Smooth muscle cell of the brain vasculature (primary cell): ENCODE measurements at places on chromosomes 2 and 18.

GRCh38 chr2:30736461-30737325 lies 70.6 kb downstream of the CAPN13 start:
- DNase-seq = no peak

GRCh38 chr2:236049981-236050380 lies 118.2 kb downstream of the GBX2 start:
- DNase-seq = no peak

- no peak for DNase-seq
Observed at GRCh38 chr2:239013678-239013976, 165.7 kb downstream of the TWIST2 start.

GRCh38 chr18:49988733-49989132 lies 175.4 kb upstream of the ACAA2 start:
- no peak for DNase-seq

- no peak for DNase-seq
Observed at GRCh38 chr2:101871480-101871879, 120.3 kb upstream of the IL1R2 start.

GRCh38 chr2:205642599-205643356 lies 39.5 kb upstream of the NRP2 start:
- DNase-seq = no peak

- no peak for DNase-seq
Observed at GRCh38 chr2:122681626-122682025, 926.2 kb downstream of the TSN start.

- DNase-seq = no peak
Observed at GRCh38 chr2:98465456-98466226, 21.0 kb downstream of the INPP4A start.

GRCh38 chr2:171910494-171910893 lies 11.8 kb upstream of the HAT1 start:
- no peak for DNase-seq

DNA sequence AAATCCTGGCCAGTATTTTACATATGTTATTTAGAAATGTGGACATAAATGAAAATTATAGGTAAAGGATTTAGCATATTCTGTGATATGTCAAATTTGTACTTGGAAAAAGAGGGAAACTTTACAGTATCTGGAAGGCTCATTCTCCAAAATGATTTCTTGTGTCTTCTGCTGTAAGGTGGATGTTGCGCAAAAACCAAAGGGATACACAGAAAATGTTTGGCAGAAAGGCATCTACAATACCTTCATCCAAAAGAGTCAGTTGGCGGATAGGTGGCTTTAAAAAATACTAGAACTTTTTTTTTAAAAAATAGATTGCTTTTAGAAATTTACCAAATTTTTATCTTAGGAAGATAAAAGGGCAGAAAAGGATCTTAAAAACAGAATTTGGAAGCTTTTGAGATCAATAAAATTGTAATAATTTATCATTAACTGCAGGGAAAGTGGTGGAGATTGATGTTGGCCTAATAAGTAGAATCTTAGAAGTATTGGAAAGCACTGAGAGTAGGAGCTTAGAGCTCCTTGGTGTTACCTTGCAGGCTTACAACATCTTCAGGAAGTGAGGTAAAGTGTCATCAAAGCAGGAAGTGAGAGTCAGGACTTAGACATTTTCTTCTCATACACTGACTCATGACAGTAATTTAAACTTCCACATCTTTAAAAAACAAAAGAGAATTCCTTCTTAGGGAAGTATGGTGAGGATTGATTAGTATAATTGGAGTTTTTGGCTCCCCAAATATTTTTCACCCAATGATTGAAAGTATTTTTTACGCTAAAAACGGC lies 2.1 kb downstream of the NABP1 start:
- DNase-seq = no peak

DNA sequence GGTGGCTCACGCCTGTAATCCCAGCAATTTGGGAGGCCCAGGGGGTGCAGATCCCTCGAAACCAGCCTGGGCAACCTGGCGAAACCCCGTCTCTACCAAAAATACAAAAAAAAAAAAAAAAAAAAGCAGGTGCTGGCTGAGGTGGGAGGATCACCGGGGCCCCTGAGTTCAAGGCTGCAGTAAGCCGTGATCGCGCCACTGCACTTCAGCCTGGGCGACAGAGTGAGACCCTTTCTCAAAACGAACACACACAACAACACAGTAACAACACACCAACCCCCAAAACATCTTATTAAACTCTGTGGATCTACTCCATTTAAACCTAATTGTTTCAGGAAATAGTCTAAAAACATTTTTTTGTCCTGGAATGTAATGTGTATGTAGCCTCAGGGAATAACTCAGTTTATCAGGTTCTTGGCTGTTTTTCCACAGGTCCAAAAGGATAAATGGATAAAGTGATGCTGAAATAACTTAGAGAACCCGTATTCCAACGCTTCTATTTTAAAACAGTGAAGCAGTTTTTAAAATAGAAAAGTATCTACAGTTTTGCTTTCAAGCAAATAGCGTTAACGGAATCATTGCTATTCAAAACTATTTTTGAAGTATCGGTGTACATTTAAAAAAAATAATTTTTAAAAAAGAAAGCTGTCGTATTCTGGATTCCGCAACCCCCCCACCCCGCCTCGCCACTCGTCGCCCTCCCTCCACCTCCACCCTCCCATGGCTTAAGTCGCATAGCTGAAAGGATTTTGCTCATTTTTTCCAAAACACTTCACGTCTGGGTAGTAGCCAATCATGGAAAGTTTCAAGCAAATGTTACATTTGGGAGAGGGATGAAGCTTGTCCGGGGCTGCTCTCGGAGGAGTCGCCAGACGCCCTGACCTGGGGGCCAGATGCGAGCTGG lies 895 bp upstream of the GLS start:
- DNase-seq = no peak

GRCh38 chr2:235095569-235095968 lies 143.8 kb downstream of the SH3BP4 start:
- DNase-seq = no peak

GRCh38 chr2:44705876-44706480 lies 235.5 kb upstream of the SIX3 start:
- no peak for DNase-seq

GRCh38 chr2:127081826-127082633 lies 24.9 kb downstream of the BIN1 start:
- DNase-seq = no peak

DNA sequence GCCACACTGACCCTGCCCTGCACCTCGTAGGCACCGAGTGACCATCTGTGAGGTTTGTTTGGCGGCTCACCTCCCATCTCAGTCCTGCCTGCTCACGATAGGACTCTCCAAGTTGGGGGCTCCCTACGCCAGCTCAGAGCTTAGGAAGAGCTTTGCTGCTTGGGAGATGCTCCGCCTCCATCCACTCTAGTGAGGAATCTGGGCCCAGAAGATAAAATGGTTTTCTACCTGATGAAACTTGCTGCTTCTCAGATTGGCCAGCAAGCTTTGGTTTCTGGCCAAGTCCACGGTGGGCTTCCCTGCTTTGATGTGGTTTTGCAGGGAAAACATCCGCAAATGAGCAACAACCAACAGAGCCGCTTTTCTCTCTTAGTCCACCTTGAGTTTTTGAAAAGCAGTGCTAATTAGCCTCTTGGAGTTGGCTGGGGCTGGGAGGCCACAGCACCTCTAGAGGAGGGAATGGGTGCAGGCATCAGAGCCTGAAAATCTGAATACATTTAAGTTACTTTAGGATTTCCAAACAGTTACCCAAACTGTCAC lies 42.2 kb downstream of the THNSL2 start:
- no peak for DNase-seq

DNA sequence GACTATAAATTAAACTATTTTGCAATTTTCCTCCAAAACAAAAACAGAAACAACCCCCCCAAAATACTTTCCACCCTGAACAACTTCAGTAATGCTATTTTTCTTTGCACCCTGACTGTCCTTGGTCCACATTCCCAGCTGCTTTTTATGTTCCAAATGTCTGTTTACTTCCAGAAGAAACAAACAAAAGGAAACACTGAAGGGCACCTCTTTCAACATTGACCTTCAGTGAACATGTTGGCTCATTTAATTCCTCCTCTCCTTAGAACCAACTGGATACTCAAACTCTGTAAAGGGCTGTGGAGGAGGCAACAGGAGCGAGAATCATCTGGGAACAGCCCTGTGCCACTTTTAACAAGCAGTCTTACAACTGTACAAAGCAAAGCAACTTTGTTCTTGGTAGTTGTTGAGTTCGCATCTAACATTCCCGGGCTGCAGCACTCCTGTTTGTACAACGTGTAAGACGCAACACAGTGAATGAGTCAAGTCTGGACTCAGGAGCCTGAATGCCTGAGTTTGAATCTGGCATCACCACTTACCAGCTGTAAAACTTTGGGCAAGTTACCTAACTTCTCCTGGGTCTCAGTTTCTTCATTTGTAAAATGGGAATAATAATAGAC lies 111.4 kb upstream of the GATA6 start:
- DNase-seq = no peak

DNA sequence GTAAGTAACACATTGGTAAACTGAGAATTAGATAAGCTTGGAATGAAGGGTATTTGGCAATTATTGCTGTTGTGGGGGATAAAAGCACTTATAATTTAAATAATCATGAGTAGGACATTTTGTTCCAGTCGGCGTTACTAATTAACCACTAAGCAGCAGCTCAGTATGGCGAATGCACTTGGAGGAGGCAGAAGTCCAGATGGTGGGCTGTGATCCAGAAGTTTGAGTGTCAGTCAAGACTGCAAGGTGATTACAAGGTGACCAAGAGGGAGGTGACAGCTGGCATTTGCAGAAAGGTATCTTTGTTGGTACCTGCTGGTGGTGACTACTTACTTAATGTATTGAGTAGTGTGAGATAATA lies 643.6 kb upstream of the FAM98A start:
- no peak for DNase-seq

DNA sequence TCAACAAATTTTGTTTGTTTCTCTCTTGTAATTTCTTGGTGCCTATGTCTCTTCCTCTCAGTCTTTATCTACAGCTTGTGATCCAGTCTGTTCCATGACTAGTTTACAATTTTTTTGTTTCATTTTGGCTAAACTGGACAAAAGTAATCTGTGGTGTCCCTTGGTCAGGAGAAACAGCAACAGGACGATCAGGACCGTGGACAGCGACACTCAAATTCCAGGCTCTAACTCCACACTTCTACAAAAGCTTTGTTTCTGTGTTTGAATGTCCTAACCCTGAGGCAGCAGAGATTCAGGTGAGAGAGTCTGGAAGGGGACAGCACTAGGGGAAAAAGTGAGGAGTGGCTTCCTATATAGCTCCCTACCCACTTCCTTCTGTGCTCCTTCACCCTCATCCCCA lies 593.3 kb upstream of the FANCL start:
- peak; percentile 9 for DNase-seq

DNA sequence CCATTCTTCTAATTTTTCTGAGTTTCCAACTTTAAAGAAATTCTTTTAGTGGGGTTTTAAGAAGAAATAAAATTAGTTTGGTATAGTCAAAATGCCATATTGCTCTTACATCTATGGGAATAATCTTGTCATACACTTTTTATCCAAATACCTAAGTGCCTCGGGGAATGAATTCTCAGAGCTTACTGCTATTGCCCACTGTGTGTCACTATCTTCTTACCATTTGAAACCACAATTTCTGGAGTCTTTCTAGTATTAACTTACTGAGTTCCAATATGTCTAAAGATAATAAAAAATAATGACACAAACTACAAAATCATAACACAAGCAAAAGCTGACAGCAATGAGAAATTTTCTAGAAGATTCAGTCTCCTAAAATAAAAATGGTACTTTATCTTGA lies 23.7 kb upstream of the DNAH6 start:
- DNase-seq = no peak

DNA sequence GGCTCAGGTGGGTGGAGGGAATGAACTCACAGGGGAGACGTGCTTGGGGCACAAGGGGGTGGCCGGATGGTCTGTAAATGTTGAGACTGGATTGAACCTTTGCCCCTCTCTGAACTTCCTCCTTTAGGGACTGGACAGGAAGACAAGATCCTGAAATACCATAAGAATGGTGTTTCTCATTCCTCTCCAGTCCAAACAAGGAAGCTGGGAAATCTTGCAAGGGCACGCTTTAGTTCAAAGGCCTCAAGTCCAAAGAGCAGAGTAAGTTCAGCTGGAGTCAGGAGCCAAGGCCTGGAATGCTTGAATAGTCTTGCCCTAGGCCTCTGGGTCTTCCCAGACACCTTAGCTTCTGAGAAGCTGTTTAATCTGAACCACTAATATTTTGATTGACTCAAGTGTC lies 52.4 kb upstream of the SIX3 start:
- no peak for DNase-seq

DNA sequence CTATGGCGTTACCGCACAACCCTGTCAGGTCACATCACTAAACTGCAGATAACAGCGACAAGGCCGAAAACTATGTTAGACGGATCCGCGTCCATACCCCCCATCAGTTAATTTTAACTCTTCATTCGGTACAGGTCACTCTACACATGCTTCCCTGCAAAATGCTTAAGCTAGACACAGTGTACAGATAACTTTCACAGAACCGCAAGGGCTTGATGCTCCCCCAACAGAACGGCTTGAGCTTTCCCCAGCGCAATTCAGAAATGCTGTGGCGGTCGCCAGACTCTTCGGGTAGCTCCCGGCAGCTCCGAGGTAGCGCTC lies 283 bp upstream of the RBBP8 start:
- DNase-seq = no peak

GRCh38 chr2:26756337-26756736 lies 7.7 kb upstream of the SLC35F6 start:
- DNase-seq = no peak
